Skin of body (tissue), 3 donors: ENCODE measurements at places on chromosomes 13 and 19. TPM values are rescaled to one million over a fixed set of nuclear protein-coding genes. Genes with fewer than 3 reads are reported as not detected.

CPAMD8 gene
- total RNA-seq: 4.0 TPM

RASAL3 gene
- total RNA-seq: 0.99 TPM

LENG9 gene
- 1.7 TPM for total RNA-seq

GRCh38 chr19:17706750-17707181, 12.5 kb upstream of the MAP1S start:
- DNase-seq: no peak

DNA sequence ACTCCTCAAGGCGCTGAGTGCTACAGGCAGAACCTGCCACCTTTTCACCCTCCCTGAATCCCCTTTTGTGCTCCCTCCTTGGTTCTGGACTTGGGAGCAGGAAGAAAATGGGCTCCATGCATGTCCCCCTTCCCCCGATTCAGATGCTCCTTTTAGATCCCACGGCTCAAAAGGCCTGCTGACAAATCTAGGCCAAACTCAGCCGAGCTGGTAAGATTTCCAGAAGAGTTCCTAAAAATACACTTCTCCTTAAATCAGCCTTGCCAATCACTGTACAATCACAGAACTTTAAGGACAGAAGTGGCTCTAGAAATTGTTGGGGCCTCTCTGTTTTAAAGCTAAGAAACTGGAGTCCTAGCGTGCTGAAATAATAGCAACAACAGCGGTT, 37.3 kb downstream of the MBNL2 start:
- no peak for DNase-seq

- DNase-seq: no peak
These were observed 5.0 kb upstream of the IGSF23 start for GRCh38 chr19:44608391-44608821.

DNA sequence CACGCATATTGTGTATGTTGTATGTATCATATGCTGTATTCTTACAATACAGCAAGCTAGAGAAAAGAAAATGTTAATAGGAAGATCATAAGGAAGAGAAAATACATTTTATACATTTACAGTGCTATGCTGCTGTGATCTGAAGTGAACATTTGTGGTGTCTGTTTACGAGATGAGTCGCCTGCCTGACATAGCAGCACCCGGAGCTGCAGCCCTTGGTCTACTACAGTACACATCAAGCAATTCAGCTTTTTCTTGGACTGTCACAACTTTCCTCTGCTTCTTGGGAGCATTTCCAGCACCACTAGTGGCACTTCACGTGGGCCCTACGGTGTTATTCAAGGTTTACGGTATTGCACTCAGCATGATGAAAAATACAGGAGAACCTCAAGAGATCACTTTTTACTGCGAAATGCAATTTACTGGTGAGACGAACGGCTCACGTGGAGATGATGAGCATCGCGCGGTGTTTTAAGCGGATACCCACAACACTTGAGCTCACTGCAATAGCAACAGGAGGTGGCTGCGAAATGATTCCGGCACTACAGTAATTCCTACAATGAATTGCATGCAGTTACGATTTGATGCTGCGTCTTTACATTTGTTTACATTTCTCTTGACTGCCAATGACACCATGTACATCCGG, 308.4 kb downstream of the FGF9 start:
- DNase-seq: no peak

DNA sequence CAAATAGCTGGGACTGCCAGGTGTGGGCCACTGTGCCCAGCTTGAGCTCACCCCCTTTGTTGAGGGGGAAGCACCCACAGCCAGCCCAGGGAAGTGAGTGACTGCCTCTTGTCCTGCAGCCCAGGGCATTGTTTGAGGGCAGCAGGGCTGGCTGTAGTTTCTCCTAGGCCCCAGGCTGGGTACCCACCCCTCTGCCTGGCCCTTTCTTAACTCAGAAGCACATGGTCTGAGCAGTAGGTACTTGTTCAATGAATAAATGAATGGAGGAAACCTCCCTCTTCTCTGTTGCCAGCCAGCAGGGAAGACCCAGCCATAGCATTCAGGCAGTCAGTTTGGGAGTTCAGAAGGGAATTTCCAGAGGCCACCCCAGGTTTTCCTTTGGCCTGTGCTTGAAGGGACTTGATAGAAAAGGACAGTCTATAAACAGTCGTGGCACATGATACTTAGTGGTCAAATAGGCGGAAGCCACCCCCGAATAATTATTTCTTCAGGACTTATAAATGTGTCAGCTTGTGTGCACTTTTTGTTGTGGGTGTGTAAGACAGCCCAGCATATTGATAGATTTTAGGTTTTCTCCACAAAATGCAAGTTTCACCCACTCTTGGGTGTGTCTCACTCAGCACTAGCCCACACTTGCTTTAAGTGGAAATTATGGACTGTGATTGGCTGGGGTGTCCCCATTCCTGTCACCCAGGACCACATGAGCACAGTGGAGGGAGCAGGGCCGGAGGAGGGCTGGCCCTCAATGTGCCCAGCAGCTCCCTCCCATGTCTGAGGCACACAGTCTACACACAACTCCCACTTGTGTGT, 33.1 kb downstream of the GATAD2A start:
- no peak for DNase-seq
